ENCODE measurements at places on chromosomes 11 and 22. TPM values are rescaled to one million over a fixed set of nuclear protein-coding genes. Genes with fewer than 3 reads are reported as not detected.
A peak's percentile ranks its signal among the peaks of the same experiment; 100 is the strongest.

DNA sequence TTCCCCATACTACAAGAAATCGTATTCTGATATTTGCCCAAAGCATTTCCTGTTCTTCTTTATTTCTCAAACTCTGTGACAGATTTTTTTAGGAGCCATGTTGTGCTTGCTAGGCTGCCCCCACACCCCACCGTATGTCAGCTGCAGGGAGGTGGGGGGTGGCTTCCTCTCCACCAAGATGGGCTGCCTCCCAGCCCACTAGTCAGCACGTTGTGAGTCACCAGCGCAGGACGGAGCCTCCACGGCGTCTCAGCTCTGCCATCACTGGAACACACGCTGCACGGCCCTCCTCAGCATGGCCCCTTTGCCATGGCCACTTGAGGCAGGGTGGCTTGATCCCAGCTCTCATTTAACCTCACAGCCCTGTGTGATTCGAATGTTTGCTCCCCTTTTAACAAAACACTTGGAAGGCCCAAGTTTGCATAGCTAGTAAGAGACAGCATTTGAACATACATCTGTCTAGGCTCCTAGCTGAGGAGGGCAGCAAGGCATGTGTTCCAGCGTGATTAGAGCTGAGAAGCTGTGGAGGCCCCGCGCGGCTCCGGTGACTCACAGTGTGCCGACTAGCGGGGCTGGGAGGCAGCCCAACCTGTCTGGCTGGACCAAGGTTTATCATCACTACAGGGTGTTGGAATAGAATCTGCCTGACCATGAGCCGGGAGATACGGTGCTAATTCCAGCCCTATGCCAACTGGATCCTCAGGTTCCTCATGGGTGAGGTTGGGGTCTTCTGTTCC is 180.7 kb upstream of the NCAM1 start:
- ATAC-seq: no peak

DNA sequence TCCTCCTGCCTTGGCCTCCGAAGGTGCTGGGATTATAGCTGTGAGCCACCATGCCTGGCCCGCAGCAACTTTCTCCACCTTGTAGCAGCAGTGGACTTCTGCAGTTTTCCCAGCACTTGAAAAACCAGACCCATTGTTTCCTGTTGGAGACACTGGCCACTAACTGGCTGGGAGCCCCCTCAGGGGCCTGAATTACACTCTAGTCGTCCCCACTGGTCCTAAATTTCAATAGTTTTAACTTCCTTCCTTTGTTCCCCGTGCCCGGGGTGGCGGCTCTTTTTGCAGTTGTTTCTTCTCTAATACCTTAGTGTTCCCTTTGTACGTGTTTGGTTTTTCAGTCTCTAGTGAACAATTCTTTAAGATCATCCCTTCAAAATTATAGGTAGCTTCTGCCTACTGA is 2.6 kb upstream of the MRGPRE start:
- ATAC-seq: no peak

- peak; percentile 91 for ATAC-seq
These were observed 12.9 kb downstream of the USP28 start for GRCh38 chr11:113862435-113862834.

DNA sequence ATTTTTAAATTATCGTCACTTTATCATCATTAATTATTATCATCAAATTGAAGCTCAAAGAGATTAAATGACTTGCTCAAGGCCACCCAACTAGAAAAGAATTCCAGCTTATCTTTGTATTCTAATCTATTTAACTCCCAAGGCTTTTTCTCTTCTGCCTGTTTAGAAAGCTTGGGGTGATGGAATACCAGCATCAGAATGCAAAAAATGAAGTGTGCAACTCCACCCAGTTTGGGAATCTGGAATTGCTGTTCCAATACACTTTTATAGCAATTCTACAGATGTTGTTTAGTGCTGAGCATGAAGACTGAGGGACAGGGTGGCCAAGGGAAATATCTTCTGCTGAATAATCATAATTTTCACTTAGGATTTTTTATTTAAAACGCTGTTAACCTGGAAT is 97.2 kb upstream of the FIBIN start:
- ATAC-seq: no peak

DNA sequence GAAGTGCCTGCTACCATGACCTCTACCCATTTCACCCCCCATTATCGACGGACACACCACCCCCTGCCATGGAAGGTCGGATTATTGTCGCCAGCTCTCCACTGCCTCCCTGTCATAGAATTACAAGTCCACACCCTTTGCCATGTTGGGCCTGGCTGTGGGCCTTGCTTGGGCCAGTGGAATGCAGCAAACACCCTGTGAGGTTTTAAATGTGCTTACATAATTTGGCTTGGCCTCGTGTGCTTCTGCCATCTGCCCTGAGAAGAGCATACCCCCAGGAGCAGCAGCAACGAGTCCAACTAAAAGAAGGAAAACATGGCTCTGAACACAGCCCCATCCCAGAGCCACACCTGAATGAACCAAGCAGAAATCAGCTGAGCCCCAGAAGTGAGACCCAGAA is 94.1 kb upstream of the PRDM11 start:
- ATAC-seq: no peak

- peak; percentile 59 for ATAC-seq
These were observed 7.1 kb downstream of the USP18 start for GRCh38 chr22:18156878-18157713.

CCDC73 gene
- total RNA-seq: not detected

SLC25A45 gene
- total RNA-seq: 18.0 TPM

SERHL2 gene
- total RNA-seq: 1.2 TPM
